HFFc6 (cell line): ENCODE measurements at places on chromosomes 2 and 18.

DNA sequence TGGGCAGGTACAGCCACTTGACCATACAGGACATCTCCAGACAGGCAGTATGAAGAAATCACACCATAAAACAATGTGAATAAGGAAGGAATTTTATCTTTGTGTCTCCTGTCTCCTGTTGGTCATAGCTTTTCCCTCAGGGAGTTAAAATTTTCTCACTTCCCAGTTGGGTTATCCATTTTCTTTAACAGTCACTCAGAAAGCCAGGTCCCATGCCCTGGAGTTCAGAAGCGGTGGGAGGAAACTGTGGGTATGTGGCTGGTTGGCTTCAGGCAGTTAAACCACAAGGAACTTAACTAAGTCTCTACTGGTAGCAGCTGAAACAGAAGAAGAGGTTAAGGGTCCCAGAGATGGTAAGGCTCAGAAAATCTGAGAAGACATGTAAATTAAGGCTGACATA, 6.5 kb upstream of the SMAD2 start:
- DNase-seq: no peak

GRCh38 chr2:120741571-120742561, 6.2 kb downstream of the GLI2 start:
- no peak for DNase-seq

DNA sequence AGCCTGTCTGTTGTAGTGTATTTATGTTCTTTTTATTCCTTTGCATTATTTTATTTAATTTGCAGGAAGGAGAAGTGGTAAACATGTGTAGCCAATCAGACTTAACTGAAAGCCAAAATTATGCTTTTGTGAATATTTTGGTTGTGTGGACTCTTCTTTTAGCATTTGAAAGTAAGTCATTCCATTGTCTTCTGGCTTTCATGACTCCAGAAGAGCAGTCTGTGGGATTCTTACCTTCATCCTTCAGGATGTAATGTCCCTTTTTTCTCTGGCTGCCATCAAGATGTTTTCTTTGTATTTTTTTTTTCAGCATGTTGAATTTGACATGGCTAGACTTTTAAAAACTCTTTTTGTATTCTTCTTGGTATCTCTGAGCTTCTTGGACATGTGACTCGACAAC, 895.2 kb upstream of the ZEB2 start:
- no peak for DNase-seq

- peak; percentile 15 for DNase-seq
Measured at GRCh38 chr18:68034296-68034695, 517.8 kb upstream of the DSEL start.

- DNase-seq: no peak
Measured at GRCh38 chr2:189291460-189291859, 111.9 kb upstream of the COL5A2 start.

DNA sequence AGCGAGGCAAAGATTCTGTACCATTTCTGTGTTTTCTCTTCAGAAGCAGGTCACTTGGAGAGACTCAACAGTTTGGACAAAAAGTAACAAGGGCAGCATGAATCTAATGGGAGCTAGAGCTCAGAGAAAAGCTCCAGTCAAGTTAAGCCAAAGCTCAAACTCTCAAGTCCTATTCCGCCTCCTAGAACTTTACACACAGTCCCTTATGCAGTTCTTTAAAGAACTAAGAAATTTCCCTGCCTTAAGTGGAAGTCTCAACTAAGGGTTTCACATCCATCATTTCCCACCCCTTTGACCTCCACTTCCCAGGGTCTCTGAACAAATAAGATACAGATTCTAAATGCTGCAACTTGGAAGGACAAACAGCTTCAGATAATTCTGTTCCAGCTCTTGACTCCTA, 121.3 kb upstream of the RNU4ATAC start:
- DNase-seq: no peak

DNA sequence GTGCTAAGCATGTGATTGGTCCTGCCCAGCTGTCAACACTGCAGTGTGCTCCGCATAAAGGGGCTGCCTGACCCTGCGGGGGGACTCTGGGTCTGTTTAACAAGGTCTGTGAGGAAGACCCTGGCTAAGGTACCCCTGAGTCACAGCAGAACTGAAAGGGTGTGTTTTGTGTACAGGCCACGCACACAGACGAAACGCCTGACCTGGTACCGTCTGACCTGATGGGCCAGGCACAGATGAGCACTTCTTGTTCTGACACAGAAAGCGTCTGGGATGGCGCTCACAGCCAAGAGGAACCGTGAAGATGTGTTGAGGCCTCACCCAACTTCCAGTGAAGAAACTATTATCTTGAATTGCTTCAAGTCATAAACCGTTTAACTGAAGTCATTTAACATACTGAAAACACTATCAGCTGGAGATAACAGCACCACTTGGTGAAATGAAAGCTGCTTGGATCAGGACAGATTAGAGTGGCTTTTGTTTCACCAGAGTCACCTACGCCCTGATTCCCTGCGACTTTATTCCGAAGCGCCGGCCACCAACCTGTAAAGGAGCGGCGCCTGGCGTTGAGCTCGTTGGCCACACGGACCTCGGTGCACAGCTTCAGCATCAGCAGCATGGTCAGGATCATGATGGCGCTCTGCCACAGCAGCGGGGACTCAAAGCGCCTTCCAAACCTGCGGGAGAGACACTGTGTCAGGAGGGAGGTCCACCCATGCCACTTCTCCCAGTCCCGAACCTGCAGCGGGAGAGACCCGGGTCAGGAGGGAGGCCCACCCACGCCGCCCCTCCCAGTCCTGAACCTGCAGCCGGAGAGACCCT, 8.5 kb downstream of the SLC66A2 start:
- no peak for DNase-seq

DNA sequence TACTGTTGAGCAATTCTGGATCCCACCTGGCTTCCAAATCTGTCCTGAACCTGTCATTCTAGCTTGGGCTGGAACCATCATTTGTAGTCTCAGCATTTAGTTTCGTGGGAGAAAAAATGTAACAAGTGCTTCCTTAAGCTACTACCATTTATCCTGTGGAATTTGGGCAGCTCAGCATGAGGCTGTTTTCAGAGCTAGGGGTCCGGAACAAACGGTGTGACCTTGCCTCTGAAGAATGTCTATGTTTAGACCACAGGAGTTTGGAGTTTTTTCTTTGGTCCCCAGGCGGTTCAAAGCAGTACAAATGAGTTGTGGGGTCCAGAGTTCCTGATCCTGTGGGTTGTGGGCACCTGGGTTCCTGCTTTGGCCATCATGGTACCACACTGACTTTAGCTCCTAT, 59.1 kb upstream of the TMEM178A start:
- no peak for DNase-seq

DNA sequence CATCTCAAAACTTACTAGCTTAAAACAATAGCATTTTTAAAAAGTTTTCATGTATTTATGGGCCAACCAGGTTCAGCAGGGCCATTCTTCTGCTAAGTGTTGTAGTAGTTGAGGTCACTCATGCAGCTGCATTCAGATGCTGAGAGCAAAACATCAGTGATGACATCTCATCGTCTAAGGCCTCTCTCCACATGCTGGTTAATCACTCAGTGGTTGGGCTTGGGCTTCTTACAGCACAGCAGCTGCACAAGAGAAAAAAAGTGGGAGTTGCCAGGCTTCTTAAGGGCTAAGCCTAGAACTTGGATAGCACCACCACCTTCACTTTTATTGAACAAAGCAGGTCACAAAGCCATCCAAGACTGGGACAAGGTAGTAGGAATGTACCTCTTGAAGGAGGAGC, 190.3 kb downstream of the IRS1 start:
- peak; percentile 60 for DNase-seq

DNA sequence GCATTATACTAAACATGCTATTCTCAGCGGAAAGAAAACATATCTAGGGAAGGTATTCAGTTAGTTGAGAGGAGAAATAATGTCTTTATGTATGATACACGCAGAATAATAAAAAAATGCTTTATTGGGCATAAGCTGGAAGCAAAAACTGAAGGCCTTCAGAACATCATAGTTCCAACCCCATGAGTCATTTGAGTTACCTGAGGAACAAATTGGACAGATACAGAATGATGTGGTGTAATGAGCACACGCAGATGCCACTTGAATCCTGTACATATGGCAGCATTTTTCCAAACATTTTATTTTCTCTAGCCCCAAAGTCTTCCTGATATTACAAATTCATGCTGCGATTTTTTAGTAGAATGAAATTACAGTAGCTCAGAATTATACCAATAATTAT, 23.2 kb upstream of the TRIB2 start:
- DNase-seq: no peak

DNA sequence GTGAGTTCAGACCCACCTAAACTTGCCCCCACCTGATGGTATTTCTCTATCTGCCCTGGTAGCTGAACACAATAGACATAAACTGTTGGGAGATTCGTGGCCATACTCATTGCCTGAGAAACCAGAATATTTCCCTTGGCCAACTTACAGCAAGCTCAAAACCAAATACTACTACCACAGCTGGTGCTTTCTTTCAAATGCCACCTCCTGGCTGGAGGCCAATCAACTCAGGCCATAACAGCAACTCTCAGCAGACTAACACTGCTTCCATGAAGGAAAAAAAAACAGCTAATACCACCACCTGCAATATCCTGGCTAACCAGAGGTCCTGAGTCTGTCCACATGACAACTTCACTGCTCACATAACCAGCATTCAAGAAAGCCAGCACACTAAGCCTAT, 373.1 kb downstream of the CMPK2 start:
- no peak for DNase-seq

DNA sequence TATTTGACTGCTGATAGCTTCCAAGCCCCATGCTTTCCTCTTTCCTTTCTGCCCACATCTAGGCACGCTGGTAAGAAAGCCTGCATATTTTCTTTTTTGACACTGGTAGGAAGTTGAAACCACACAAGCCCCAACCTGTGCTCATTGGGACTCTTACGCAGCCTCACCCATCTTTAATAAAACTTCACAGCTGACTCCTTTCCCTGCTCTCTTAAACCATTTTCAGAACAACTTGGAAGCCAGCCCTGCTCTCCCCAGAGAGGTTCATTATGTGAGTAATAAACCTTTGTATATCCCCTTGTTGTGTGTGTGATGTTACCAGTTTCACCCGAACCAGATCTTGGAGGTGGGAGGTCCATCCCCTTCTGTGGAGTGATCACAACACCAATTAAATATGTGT, 268.4 kb downstream of the GPD2 start:
- DNase-seq: no peak

- DNase-seq: no peak
Measured at GRCh38 chr2:124039762-124040291, 14.7 kb downstream of the CNTNAP5 start.

DNA sequence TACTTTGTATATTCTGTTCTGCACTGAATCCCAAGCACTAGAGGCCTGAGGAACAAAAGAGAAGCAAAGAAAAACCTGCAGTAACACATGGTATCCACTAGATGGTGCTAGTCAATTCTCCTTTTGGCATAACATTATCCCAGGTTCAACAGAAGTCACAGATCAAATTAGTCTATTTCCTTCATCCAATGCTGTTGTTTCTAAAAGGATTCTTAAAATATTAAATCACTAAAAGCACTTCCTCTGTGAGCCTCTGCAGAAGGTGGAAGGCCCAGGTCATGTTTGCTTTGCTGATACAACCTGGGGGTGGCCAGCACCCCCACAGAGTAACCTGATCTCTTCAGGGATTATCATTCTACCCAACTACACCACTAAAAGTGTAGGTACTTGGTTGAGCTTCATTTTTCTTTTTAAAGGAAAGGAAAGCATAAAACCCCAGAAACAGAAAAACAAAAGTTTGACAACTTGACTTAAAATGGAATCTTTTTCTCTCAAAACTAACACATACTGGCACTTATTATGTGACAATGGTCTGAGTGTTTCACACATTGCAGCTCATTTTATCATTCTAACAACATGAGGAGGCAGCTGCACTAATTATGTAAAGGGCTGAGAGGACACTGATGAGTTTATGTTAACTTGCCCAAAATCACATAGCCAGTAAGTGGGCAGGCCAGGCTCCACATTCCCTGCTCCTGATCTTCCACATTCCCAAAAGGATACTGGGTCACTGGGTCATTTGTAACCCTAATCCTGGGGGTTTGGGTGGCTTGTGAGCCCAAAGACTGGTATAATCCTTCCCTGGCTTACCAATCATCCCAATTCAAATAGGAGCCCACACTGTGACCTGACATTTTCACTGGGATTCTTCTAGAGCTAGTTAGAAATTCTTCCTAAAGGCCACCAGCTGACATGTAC, 66.8 kb upstream of the DNER start:
- DNase-seq: peak; percentile 55

DNA sequence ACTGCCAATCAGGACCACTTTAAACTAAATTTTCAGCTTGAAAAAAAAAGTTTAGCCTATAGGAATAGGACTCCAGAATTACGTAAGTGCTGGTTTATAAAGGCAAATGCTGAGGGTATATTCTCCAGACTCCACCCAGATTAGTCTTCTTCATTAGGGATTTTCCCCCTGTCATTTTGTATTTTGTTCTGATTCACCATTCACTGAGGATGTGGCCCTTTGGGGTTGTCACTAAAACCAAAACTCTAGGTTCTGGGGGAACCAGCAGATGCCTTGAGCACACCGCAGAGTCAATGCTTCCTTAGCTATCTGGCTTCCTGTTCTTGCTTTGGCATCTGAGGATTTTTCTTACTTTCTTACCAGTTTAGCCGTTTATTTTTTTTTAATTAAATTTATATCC, 10.5 kb downstream of the SCYGR4 start:
- no peak for DNase-seq

DNA sequence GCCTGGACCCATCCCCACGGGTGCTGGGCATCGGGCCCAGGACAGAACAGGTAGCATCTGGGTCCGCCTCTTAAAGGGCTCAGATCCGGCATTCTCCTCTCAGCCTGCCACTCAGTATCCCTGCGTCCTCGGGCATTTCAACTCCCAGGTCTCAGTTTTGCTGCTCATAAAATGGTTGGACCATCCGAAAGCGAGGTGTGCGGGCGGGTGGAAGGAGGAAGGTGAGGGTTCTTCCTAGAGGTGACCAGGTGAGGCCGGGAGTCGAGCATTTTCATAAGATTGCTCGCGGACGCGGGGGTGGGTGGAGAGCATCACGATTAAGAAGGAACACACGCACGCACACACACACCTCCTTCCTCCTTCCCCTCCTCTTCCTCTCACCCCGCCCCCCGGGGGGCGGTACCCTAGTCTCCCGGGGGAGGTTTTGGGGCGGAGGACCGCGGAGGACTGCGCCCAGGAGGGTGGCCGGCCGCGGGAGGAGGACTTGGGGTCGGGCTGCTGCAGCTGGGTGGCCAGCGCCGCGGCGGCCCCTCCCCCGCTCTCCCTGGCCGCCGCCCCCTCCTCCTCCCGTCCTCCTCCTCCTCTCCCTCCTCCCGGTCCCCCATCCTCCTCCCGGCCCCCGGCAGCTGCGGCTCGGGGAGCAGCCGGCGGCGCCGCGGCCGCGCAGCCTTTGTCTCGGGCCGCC, 97.9 kb upstream of the GPR45 start:
- no peak for DNase-seq

- no peak for DNase-seq
Measured at GRCh38 chr2:191500566-191500883, 177.4 kb upstream of the NABP1 start.
